ENCODE measurements at places on chromosomes 12 and 14.

DNA sequence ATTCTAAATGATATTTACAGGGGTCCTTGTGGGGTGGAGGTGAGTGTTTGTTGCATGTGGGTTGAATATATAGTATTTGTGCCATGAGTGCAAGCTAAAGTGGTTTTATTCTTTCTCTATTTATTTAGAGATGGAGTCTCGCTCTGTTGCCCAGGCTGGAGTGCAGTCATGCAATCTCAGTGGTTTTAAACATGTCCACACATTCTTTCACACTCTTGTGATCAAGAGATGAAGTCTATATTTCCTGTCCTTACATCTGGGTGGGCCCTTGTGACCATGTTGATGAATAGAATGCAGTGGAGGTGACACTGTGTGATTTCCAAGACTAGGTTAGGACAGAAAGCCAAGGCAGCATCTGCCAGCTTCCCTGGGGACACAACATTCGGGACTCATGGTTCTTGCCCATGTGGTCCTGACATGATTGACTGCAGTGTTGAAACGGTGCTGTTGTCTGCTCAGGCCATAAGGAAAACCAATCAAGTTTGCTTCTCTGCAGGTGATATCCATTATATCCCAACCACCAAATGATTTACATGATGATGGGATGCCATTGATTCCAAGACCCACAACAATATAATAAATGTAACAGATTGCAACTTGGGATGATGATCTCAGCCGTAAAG is 172.6 kb downstream of the SUDS3 start:
- DNase-seq, result no peak

GRCh38 chr14:54116972-54117371 is 160.3 kb upstream of the BMP4 start:
- peak; percentile 68 for DNase-seq

- no peak for DNase-seq
Measured at GRCh38 chr14:102602421-102603292, 10.2 kb downstream of the RCOR1 start.

GRCh38 chr12:125300249-125300648 is 235.0 kb downstream of the AACS start:
- no peak for DNase-seq

- peak; percentile 6 for DNase-seq
Measured at GRCh38 chr14:28496364-28496763, 270.2 kb upstream of the FOXG1 start.

GRCh38 chr12:131920902-131921840 is 7.9 kb upstream of the PUS1 start:
- DNase-seq, result no peak

GRCh38 chr14:69997849-69998248 is 118.6 kb downstream of the SMOC1 start:
- peak; percentile 97 for DNase-seq

GRCh38 chr12:114025935-114026334 is 59.8 kb upstream of the RBM19 start:
- DNase-seq, result no peak

DNA sequence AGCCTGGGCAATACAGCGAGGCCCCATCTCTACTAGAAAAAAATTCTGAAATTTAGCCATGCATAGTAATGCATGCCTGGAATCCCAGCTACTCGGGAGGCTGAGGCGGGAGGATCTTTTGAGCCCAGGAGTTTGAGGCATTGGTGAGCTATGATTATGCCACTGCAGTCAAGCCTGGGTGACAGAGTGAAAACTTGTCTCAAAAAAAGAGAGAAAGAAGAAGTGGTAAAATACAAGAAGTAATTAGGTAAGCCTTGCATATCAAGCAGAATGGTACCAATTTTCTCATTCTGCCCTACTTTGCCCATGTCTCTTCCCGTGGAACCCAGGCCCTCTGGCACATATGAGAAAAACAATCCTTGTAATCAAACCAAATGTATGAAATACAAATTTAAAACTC is 70.7 kb downstream of the SUSD6 start:
- no peak for DNase-seq
